Choroid plexus epithelial cell (primary cell): ENCODE measurements at places on chromosomes 7 and 10.

DNA sequence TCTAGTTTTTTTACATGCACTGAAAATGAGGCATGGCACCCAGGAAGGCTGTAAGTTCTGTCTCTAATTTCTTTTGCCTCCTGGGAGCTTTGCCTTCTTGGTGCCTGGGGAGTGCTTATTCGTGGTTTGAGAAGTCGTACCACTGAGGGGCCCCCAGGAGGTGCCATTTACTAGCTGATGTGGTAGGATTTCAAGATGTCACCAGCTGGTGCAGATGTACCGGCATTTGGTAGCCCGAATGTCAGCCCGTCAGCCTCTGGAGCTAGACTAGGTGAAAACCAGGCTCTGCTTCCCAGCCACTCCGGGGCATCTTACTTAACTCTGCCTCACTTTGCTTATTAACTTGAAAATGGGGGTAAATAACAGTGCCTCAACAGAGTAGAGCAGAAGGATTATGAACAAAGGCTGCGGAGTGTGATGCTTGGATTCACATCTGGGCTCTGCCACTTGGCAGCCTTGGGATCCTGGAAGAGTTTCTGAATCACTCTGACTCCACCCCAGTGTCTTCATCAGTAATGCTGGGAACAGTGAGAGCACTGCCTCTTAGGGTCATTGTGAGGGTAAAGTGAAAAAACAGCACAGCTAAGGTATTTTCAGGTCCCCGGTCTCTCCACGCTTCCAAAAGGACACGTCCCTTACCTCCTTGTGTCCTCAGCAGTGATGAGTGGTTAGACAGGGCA lies 31.4 kb upstream of the BTBD16 start:
- peak; percentile 38 for DNase-seq

GRCh38 chr7:15504351-15504750 lies 57.5 kb downstream of the AGMO start:
- peak; percentile 28 for DNase-seq

DNA sequence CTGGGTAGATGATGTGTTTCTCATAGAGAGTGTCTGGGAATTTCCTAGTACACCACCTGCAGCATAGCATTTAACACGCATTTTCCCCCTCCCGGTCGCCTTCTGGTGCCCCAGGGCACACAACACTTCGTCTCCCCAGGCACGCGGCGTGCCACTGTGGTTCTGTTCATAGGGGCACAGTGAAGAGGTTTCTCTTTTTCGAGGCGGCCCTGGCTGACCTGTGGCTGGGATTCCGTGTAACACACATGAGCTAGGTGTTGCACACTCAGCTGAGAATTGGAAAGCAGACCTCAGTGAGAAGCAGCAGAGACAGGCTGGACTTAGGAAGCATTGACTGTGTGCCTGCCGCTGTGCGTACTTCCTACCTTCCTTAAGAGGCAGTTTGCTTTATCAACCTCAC lies 214.3 kb upstream of the SHH start:
- DNase-seq = no peak

- DNase-seq = no peak
Measured at GRCh38 chr7:25754333-25754732, 397.7 kb upstream of the NFE2L3 start.

DNA sequence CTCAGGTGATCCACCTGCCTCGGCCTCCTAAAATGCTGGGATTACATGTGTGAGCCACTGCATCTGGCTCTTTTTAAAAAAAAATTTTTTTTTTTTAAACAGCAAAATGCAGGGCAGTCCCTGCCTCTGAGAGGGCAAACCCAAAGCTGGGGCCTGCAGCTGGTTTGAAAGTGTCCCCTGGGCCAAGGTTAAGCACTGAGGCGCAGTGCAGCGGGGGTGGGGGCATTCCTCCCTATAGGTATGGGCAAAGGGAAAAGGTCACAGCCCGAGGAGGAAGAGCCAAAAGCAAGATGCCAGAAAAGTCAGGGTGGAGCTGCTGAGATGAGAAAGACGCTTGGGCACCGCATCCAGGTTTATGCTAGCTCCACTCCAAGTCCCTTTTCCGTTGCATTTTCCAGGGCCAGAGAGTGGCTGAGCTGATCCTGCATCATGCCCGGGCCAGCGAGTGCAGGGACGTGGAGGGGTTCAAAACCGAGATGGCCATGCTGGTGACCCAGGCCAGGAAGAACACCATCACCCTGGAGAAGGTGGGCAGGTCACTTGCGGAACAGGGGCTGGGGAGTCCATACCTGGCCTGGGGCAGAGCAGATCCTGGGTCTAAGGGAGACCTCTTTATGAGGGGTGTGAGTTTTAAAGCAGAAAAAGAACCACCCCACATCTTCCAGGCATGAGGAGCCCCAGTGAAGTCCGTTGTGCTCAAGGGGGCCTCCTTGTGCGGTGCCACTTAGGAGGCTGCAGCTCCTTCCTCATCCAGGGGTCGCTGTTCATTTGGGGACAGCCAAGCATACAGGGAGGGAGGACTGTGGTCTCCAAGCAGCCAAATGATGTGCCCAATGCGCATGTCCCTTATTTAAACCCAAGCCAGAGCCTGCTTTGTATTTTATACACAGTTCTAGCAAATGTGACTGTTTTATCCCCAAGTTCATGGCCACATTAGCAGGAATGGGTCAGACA lies 7.0 kb upstream of the NDUFB2 start:
- no peak for DNase-seq

DNA sequence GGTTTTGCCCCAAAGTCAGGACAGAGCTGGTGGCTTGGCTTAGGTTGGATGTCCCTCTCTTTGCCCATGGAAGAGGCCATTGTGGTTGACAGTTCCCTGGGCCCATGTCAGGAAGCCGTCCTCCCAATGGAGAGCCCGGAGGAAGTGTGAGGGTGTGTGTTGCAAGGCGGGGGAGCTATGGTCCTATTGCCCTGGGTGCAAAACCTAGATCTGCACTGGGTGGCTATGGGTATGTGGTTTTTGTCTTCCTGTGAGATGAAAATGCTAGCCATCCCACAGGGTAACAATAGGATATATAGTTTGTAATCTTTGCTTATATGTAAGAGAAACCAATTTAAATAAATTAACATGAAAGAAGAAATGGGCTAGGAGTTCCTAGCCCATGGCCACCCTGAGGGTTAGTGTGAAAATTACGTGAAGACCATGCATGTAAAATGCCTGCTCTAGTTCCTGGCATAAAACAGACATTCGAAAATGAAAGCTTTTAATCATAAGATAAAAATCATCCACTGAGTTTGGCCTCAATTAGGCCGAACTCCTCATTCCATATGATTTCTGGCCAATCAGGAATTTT lies 189.2 kb downstream of the PLPP4 start:
- DNase-seq = no peak

DNA sequence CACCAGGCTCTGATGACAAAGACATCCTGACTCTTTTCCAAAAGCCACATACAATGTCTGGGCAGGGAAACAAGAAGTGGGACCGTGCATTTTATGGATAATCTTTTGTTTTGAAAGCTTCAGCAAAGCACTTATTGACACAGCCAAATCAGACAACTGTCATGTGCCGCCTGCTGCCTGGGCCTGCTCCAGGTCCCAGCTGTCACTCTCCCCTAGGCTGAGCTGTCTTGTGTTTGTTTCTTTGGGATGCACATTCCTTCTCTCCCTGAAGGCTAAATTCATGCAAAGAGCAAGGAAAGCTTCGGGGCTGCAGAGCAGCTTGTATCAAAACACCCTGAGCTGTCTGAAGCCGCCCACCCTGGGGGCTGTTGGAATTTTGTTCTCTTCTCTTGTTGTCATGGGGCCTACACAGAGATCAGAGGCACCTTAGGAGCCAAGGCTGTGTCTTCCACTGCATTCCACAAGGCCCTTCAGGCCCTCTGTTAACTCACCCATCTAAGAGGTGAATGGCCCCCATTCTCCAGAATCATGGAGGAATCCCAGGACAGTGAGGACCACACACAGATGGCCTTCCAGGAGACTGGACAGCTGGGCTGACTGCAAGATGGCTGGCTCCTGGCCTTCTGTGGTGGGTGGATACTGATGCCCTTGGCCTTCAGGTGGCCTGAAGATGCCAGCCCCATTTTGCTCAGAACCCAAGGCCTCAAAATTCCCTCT lies 17.8 kb upstream of the SLC18A2 start:
- DNase-seq = no peak

DNA sequence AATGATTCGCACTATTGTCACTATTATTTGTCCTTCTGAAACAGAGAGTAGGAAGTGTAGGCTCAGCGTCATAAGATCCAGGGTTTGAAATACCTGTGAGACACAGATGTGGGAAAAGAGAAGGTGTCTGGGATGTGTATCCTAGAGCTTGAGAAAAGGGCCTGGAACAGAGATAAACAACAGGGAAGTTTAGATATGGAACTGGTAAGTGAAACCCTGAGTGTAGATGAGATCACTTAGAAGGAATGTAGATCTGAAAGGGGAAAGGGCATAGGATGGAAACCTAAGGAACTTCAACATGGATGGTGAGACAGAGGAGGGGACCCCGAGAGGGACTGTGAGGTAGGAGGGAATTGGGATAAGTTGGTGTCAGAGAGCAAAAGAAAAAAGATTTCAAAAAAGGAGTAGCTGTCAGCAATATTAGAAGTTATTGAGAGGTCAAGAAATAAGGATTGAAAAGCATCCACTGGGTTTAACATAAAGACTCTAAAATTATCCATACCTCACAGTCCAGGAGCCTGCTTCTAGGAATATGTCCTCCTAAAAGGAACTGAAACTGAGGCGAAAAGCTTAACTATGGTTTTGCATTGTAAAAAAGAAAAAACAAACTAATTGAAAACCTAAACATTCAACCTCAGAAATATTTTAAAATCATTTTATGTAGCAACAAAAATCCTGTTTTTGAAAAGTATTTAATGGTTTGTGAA lies 119.2 kb upstream of the NPVF start:
- DNase-seq = peak; percentile 1

DNA sequence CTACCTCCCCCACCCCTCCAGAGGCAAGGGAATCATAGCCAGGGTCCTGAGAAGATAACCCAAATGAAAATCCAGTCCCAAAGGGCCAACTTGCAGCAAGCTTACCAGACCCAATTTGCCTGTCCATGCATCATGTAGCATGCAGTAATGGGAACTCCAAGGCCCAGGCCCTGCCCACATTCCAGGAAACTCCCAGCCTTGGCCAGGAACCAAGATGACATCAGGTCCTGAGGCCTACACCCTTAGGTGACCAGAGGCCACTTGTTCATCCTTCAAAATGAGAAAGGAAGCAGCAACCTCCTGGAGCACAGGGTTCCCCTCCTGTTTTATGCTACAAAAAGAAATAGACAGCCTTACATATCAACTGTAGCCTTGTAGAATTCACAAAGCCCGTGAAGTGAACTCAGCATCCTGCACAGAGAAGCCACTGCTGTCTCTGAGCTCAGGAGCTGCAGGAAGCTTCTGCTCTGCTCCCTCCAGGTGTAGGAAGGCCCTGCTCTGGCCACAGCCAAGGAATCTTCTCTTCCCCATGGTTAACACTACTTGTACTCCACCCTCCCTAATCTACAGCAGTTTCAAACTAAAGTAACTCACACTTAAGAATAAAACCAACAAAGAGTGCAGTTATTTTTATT lies 30.3 kb upstream of the GRB10 start:
- peak; percentile 78 for DNase-seq

GRCh38 chr7:31022726-31023125 lies 29.4 kb upstream of the ADCYAP1R1 start:
- no peak for DNase-seq

- peak; percentile 13 for DNase-seq
Measured at GRCh38 chr10:97849687-97850402, at the start of gene GOLGA7B. Gene GOLGA7B (plus strand): TSS chr10:97849843. CDS start chr10:97850304, 461 bp downstream.

- DNase-seq = no peak
Measured at GRCh38 chr7:29881724-29882123, 75.4 kb downstream of the WIPF3 start.

DNA sequence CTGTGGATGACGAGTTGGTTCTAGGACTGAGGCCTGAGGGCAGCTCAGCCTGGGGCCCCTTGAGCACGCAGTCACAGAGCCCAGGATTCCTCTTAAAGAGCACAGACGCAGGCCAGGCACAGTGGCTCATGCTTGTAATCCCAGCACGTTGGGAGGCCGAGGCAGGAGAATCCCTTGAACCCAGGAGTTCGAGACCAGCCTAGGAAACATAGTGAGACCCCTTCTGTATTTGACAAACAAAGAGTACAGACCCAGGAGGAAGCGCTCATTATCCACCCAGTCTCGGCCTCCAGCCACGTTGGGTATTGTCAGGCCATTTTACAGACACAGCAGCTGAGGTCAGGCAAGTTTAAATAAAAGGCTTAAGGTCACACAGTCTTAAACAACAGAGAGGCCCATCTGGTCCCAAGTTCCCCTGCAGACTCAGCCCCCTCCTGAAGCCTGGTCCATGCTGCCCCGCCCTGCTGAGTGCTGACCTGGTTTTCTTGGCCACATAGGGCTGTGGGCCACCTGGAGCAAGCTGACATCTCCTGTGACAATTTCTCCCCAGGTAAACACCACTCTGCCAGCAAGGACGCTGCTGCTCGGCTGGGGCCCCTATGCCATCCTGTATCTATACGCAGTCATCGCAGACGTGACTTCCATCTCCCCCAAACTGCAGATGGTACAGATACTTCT lies 12.6 kb downstream of the RGR start:
- DNase-seq = no peak

- DNase-seq = no peak
Measured at GRCh38 chr7:129118182-129118581, 26.3 kb upstream of the TSPAN33 start.

DNA sequence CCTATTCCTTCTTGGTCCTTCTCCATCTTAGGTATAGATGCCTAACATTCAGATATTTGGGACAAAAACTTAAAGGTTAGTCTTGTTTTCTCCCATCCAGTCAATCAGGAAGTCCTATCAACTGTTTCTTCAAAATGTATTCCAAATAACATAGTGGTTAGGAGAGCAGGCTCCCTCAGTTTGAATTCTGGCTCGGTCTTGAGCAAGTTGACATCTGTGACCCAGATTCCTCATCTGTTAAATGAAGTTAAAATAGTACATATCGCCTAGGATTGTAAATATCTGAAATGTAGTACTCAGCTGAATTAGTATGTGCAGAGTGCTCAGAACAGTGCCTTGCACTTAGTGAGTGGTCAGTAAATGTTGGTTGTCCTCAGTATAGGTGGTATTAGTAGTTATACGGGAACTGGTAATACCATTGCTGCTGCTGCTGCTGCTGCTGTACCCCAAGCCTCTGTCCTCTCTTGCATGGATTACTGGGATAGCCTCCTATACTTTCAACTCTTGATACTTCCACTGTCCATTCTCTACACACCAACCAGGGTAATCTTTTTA lies 58.6 kb downstream of the RALA start:
- peak; percentile 12 for DNase-seq

GRCh38 chr10:107619139-107619538 lies 454.6 kb upstream of the SORCS1 start:
- DNase-seq = no peak

DNA sequence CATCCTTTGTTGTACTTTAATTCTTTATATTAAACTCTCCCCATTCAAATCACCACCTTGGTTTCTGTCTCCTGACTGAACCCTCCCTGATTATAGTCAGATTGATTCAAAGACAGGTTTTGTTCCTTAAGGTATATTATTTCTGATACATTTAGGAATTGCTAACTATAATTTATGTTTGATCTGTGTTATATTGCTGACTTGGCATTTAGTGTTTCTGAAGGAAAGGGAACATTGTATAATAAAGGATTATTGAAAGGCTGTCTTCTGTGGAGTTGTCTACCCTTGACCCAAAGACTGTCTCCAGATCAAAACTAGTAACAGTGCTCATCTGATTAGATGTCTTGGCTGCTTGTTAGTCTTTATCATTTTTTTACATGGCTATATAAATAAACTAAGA lies 10.3 kb downstream of the CDK1 start:
- DNase-seq = no peak

GRCh38 chr10:127151541-127151940 lies 44.9 kb downstream of the INSYN2A start:
- peak; percentile 22 for DNase-seq
